Substantia nigra (tissue), 51 donors: ENCODE measurements at places on chromosomes 4 and X.

GRCh38 chr4:25986807-25987206 lies 72.8 kb downstream of the SMIM20 start:
- no peak for DNase-seq

DNA sequence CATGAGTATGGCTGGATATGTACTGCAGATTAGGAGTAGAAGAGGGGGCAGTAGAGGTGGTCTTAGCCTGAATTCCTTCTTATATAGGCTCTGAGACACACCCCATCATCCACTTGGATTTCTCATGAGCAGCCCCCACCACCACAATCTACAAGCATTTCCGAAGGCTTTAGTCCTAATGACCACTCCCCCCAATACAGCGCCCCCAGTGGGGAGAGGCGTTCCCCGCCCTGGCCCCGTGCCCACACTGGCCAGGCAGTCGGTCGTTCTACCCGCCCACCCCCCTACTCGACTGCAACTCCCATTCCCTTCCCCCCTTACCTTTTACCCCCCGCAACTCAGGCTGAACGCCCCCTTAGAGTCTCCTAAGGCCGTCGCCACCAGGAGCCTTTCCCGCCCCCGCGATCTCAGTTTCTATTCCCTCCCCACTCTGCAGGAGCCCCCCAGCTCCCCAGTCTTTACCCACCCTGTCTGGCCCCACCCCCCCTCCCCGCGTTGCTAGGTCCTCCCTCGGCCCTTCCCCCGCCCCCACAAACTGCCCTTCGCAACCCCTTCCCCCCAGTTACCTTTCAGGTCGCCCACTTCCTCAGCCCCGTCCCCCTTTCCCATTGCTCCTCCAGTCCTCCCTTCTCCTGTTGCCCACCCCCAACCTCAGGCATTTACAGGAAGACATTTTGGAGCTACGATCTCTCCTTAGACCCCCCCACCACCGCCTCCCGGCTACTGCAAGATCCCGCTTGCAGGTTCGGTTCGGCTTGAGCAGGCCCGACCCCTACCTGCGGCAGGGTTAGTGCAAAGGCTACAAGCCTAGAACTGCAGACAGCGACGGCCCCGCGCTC lies 468 bp downstream of the ZMYM3 start:
- DNase-seq: no peak

- DNase-seq: no peak
Measured at GRCh38 chr4:175531405-175532091, 280.5 kb downstream of the GPM6A start.

GRCh38 chr4:168496834-168497233 lies at the start of gene PALLD:
Gene PALLD (plus strand): TSS chr4:168497052.
- no peak for DNase-seq
